ENCODE measurements at places on chromosomes 5 and 9.

GRCh38 chr9:30774326-30774725 lies 1610.1 kb upstream of the ACO1 start:
- no peak for DNase-seq

DNA sequence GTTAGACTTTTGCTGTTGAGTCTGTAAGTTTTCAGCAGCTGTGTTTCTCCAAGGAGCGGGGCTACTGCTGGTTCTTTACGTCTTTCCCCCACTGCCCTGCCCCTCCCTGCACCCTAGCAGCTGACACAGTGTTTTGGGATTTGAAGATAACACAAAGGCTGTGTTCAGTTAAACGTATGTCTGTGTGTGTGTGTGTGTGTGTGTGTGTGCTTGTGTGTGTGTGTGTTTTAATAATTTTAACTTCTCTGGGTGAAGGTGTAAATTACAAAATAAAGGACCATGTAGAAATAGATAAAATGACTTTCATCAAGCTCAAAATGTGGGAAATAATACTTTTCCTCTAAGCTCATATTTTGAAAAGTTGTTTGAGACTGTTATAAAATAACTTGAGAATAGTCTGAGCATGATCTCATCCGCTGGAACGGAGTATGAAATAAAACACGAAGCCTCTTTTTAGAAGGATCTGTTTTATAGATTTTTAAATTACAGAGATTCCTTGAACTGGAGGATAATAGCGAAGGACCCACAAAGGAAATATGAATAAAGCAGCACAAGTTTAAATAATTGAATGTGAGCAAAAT lies 10.9 kb downstream of the ABL1 start:
- DNase-seq: no peak

DNA sequence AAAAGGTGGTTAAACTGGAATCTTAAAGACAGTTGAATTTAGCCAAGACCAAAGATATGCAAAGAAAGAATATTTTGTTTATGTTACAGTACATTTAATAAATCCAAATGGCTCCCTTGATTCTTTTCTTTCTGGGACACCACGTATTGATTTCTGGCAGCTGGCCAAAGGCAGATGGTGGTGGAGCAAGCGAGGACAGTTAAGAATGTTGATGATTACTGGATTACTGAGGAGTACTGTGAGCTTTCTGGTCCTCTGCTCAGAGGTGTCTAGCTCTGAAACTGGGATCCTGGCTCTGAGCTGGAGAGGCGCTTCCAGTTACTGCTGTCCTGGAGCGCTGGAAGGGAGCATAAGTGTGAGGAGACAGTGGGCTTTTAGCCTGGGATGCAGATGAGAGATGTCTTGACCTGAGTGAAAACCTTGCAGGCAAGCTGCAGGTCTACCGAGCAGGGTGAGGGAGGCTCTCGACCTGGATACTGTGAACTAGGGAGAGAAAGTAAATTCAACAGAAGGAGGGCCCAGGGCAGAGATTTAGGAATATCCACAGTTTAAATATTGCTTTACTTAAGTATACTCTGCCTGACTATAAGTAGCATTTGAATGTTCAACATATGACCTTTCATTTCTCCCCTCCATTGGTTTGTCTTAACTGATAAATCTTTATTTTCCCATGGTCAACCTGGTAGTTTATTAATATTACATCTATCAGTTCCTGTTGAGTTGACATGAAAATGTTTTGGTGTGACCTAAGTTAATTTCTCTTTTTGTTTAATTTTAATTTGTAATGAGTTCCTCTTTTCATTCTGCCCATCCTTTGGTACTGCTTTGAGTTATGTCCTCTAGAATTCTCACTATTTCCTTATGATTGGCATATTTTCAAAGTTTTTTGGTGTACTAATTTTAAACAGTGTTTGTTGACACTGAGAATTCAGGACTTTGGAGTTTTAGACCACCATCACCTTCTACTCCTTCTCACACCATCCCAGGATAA lies 3.7 kb downstream of the SYK start:
- DNase-seq: no peak

- no peak for DNase-seq
Observed at GRCh38 chr9:87545858-87546257, 48.2 kb downstream of the DAPK1 start.

- DNase-seq: no peak
Observed at GRCh38 chr5:95862671-95863382, 40.3 kb upstream of the GLRX start.

GRCh38 chr5:15103130-15103529 lies 231.6 kb upstream of the ANKH start:
- DNase-seq: no peak

All from activated gamma-delta T cell (primary cell).